Left hindlimb (tissue), 1 donor: ENCODE measurements at places on chromosomes 16 and 17.
A peak's percentile ranks its signal among the peaks of the same experiment; 100 is the strongest.

- DNase-seq = peak; percentile 80
Measured at GRCh38 chr17:75587675-75588595, at the start of gene MYO15B. Gene MYO15B, plus strand, starts transcription at chr17:75587800. Its CDS starts 258 bp downstream, at chr17:75588058.

GRCh38 chr16:11129378-11129781, 126.6 kb downstream of the SOCS1 start:
- DNase-seq = no peak

DNA sequence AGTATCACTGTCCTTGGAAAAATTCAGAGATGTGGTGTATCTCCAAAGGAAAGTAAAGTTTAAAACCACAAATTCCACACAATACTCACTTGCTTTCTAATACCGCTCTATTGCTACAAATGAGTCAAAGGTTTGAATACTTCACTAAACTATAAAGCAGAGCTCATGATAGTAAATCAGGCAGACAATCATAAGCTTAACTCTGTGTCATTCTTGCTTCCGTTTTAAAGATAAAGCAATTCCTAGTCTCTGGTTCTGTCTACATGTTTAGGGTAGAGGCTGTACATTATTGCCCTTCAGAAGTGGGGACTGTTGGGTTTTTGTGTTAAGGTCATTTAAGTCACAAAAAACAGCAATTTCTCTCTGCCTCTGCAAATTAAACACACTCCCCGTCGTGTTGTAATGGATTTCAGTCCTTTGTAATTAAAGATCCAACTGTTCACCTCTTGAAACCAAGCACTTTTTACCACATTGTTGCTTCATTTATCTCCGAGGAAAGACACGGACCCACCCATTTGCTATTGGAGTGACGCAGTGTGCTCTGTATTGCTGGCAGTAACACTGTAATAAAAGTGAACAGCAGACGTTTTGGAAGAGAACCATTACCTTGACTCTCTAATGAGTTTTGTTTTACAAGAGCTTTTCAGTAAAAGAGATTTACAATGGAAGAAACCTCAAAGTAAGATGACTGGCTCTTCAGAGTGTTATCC, 83.1 kb upstream of the CNTNAP4 start:
- no peak for DNase-seq

DNA sequence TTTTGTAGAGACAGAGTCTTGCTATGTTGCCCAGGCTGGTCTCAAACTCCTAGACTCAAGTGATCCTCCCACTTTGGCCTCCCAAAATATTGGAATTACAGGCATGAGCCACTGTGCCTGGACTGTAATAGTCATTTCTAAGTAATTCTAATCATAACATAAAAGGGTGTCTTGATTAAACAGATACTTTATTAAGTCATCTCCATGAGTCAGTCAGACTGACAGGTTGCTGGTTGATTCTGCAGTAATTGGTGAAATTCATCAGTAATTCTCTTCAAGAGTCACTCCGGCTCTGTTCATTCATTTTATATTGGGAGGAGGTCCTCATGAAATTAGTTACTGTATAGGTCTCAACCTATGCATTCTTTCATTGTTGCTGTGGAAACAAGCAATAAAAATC, 85.6 kb downstream of the SPECC1 start:
- no peak for DNase-seq

GRCh38 chr17:6473128-6473767, 29.0 kb downstream of the PIMREG start:
- DNase-seq = peak; percentile 78

GRCh38 chr16:85472514-85472913, 140.6 kb upstream of the GSE1 start:
- no peak for DNase-seq

DNA sequence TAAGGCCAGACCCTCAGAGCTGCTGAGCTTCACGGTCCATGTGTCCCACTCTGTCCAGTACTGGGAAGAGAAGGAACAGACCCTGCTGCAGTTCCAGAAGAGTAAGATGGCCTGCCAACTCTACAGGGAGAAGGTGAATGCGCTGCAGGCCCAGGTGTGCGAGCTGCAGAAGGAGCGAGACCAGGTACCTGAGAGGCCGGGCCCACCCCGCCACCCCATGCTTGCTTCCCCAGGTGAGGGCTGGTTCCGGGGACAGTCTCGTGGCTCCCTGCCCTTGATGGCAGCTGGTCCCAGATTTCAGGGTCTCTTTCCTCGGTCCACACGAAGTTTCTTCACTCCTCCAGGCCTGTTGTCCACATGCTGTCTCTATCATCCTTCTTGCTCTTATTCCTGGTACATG, 20.9 kb downstream of the CARD14 start:
- no peak for DNase-seq

DNA sequence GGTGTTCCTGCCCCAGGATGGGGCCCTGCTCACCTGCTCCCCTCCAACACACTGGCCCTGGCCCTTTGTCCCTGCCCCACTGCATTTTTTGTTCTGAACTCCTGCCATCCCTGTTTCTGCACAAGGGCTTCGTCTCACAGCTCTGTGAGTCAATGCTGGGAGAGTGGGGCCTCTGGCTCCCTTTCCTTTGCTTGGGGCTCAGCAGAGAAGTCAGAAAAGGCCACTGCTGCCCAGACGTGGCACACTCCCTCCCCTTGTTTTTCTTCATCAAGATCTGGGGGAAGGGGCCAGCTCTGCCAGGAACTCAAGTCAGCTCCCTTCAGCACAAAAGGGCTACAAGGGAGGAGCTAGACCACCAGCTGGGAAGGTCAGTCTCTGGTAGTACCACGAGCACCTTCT, 8.9 kb downstream of the PROCA1 start:
- DNase-seq = no peak

- no peak for DNase-seq
Measured at GRCh38 chr16:50396761-50397535, 28.2 kb upstream of the BRD7 start.

GRCh38 chr17:77115510-77115909, 25.3 kb upstream of the SEC14L1 start:
- DNase-seq = no peak

DNA sequence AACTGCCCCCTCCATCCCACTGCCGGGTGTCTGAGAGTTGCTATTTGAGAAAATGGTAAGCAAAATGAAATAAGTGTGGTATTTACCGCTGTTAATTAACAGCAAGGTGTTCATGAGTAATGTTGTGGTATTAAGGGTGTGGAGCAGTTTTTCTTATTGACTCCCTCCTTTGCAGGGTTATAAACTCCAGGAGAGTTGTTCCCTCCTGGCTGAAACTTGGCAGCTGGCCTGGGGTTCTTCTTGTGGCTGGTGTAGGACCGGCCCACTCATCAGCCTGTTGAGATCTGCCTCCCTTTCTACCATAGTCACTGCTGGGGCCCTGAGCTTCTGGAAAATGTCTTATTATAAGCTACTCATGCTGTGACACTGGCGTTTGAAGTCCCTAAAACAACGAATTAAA, 128.6 kb downstream of the SOX9 start:
- DNase-seq = no peak

DNA sequence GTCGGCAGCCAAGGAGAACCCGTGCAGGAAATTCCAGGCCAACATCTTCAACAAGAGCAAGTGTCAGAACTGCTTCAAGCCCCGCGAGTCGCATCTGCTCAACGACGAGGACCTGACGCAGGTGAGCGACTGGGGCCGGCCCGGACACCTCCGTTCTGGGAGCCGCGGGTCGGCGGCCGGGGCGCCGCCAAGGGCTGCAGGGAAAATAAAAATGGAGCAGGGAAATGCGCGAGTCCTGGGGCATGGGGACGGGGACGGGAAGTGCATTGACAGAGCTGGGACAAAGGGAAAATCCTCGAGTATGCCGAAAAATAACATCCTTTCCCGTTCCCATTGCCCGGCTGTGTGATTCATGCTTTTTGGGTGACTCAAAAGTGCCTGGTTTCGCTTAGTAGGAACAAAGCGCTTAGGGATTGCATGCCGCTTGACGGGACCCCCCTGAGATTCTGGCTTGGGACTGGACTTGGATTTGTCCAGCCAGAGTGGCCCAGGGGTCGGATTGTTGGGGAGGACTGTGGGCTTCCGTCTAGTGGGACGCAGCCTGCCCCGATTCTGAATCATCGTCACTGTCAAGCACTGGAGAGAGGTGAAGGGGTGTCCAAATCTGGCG, 699 bp downstream of the MPRIP start:
- no peak for DNase-seq

GRCh38 chr17:74408815-74409214, 23.1 kb upstream of the GPRC5C start:
- DNase-seq = no peak

DNA sequence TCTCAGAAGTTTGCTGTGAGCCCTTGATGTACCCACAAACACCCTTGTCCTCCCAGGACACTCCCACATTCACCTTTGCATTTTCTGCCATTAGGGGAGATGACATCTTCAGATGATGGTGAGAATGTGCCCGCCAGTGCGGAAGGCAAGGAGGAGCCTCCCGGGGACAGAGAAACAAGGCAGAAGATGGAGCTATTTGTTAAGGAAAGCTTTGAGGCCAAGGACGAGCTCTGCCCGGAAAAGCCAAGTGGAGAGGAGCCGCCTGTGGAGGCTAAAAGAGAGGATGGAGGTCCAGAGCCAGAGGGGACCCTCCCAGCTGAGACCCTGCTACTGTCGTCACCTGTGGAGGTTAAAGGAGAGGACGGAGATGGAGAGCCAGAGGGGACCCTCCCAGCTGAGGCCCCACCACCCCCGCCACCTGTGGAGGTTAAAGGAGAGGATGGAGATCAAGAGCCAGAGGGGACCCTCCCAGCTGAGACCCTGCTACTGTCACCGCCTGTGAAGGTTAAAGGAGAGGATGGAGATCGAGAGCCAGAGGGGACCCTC, 17.0 kb downstream of the TAF1C start:
- no peak for DNase-seq

- no peak for DNase-seq
Measured at GRCh38 chr17:5899496-5900195, 170.5 kb upstream of the WSCD1 start.

GRCh38 chr17:15278924-15279477, 13.9 kb upstream of the PMP22 start:
- no peak for DNase-seq

DNA sequence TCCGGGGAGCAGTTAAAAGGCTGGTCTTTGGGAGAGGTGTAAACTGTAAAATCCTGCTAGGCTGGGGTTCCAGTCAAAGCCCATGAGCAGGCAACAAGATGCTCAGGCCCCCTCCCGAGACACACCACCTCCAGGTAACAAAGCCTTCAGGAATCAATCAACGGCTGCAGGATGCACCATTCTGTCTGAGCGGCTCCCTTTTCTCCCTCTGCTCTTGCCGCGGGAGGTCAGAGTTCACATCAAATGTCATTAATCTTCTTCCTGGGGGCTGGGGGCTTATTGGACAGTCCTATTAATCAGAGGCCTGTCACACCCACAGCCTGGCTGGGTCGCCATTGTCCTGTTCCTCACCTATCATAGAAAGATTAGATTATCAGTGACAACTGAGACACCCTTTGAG, 11.9 kb upstream of the CCDC182 start:
- no peak for DNase-seq

DNA sequence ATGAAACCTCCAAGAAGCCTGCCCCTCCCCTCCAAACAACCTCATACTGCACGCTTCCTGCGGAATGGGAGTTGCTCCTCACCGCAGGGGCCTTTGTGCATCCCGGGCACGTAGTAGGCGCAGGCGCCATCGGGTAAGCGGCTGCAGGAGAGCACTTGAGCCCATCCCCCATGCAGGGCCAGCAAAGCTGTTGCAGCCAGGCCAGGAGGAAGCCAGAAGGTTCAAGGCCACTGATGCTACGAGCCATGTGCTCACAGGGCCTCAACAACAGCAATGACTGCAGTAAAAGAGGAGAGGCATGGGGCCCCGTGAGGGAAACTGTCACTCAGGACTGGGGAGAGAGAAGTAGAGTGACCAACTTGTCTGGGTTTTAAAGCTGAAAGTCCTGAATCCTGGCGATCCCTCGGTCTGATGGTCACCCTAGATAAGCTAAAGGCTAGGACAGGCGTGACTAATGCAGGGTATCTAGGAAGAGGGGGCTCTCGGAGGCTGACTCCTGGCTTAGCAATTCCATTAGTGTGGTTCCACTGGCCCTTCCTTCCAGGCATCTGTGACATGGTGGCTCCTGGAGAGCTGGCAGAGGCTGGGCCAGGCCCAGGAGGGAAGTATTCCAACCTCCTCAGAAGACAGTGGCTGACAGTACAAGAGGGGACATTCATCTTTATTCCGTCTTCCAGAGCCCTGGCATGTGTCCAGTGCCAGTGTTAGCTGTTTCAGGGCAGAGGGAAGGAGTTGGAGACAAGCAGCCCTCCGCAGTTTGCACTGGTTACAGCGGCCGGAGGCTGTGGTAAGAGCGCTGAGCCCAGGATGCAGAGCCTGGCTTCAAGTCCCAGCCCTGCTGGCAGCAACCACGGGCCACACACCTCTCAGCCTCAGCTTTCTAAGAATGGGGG, 20.8 kb downstream of the GOSR2 start:
- no peak for DNase-seq

DNA sequence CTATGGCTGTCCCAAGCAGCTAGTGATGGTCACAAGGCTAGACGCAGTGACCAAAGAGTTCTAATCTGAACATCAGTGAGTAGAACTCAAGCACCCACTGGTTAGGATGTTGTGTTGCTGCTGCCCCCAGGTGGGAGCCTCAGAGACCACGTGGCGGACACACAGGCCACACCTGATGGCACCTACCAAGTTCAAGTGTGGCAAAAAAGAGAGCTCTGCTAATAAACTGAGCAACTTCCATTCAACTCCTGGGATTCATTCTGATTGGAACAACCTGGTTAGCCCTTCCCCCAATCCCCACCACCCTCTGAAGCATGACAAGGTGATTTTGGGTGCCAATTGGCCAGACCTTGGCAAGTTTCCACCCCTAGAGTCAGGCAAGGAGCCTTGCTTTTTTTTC, 3.5 kb upstream of the LCMT1 start:
- no peak for DNase-seq

DNA sequence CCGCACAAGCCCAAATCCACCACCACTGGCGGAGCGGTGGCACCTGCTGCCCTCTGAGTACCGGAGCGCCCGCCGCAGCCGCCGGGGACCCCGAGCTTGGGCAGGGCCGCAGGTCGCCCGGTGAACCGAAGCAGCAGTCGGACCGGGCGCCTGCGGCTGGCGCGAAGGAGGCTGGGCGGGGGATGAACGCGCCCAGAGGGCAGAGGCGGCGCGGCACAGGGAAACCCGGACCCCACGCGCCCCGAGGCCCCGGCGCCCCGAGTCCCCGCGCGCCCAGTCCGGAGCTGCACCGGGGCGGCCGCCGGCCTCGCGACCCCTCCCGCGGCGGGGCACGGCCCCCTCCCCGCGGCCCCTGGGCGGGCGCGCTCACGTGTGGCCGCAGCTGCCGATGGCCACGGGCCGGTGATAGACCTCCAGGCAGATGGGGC, 393 bp downstream of the RNF166 start:
- DNase-seq = no peak

DNA sequence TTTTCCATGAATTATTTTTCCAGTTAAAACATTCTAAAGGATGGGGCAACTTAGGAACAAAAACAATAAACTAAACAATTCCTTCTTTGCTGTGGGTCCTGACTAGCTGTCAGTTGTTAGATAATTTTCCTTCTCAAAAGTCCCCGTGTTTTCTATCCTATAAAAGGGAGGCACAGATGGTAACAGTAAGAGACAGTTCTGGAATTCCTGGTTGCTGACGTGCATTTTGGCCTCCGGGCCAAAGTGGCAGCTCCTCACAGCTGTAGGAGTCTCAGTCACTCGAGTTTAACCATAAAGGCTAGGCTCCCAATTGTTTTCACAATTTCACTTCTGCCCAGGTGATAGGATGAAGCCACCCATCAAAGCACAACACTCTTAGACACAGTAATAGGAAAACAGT, 77.0 kb upstream of the ZNF423 start:
- DNase-seq = peak; percentile 71
